Omental fat pad (tissue), 4 donors: ENCODE measurements at places on chromosomes 13 and 19.

DNA sequence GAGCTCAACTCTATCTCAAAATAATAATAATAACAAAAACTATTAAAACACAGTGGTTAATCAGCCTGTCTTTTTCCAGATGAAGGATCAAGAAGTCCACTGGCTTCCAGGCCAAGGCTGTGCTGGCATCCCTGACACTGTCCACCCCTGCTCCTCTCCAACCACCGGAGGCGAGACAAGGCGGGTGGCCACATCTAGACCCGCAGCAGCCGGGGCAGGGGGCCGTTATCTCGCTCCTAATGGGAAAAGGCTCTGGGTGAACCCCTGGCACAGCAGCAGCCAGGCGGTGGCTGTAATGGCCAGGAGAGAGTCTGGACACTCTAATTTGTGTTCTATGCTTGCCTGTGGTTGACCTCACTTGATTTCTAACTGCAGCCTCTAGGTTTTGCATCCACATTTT is 158.0 kb upstream of the SOX1 start:
- no peak for DNase-seq

DNA sequence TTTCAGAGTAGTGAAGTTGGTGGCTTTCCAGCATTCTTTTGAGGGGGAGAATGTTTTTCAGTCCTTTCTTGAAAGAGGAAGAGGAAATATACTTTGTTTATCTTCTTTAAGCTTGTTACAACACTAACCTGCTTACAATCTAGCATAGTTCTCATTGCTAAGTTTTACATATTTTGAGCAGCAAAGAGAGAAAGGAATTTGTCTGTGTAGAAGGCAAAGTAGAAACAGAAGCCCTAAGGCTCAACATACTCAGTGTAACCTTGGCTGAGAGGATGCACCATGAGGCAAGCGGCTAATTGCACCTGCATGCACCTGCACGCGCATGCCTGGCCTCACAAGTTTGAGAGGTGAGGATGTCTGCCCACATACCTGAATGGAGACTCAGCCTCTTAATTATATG is 2.2 kb downstream of the FRY start:
- DNase-seq: no peak

- DNase-seq: no peak
These were observed 107.2 kb downstream of the NALCN start for GRCh38 chr13:101309014-101309619.

GRCh38 chr19:49727217-49728030 is 35.7 kb downstream of the TSKS start:
- DNase-seq: no peak

- no peak for DNase-seq
These were observed 31.6 kb downstream of the RNASEH2B start for GRCh38 chr13:50941146-50941545.

DNA sequence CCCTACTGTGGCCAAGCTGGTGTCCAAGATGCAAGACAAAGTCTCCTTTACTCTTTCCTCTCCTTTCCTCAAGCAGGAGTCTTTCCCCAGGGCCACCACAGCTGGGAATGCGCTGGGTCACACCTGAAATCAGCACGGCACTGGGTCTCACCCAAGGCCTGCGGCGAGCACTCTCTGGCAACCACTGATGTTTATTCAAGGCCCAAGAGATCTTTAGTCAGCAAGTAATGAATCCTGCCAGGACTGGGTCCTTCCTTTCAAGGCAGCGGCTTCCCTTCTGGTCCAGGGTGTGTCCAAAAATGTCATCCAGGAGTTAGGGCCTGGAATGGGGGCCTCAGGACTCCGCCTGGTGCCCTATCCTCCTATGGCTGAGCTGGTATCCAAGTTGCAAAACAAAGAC is 24.1 kb downstream of the BLOC1S3 start:
- no peak for DNase-seq

DNA sequence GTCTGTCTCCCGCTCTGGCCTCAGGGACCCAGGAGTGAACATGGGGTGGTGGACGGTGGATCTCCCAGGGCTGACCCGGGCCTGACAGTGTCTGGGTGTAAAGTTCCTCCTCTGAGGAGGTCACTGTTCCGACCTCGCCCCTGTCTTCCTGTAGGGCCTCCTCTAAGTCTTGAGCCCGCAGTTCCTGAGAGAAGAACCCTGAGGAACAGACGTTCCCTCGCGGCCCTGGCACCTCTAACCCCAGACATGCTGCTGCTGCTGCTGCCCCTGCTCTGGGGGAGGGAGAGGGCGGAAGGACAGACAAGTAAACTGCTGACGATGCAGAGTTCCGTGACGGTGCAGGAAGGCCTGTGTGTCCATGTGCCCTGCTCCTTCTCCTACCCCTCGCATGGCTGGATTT is at the start of gene SIGLEC9:
Gene SIGLEC9 (plus strand): TSS at position 178 of the 400 bp plus-strand sequence. CDS start 69 bp downstream, at position 247.
- DNase-seq: no peak

- DNase-seq: no peak
These were observed 2.3 kb downstream of the ACP4 start for GRCh38 chr19:50792272-50793250.

DNA sequence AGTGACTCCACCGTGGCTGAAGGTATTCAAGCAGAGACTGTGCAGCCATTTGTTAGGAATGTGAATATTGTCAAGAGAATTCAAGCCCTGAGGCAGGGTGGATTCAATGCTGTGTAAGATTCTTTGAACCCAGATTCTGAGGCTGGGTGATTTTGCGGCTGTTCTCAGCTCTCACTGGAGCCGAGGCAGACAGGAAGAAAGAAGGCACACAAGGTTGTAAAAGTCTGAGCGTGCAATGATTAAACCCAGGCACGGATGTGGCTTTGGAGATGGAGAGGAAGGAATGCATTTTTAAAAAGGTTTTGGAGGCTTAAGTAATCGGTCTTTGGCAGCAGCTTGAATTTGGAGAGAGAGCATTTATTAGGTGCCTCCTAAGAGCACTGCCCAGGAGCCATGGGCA is 187.9 kb downstream of the KATNAL1 start:
- DNase-seq: no peak

DNA sequence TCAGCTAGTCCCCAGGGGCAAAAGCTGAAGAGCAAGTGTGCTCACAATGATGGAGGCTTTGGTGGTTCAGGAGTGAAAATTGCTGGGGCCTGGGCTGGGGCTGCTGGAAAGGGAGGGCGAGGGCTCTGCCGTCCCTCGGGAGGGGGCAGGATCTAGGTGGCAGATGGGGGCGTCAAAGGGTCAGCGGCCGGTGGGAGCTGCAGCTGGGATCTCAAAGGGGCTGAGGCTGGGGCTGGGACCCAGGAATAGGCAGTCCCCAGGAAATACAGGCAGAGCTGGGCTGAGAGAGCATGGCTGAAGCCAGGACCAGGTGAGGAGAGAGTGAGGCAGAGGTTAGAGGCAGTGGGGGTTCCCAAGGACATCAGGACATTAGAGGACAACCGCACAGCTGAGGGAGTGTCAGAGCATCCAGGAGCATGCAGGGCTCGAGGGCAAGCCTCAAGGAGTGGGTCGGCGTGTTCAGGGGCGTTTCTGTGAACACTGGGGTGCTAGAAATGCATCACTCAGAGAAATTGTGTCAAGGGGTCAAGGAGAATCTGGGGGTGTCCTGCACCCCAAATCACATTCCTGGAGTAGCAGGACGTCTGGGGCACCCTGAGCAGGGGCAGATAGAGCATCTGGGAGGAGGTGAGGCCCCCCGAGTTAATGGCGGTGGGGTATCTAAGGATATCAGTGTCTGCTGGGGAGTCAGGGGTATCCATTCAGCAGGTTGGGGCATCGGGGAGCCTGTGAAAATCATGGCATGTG is 1.2 kb upstream of the SYNE4 start:
- DNase-seq: no peak

- no peak for DNase-seq
These were observed 495 bp downstream of the LSR start for GRCh38 chr19:35249146-35249847.

DNA sequence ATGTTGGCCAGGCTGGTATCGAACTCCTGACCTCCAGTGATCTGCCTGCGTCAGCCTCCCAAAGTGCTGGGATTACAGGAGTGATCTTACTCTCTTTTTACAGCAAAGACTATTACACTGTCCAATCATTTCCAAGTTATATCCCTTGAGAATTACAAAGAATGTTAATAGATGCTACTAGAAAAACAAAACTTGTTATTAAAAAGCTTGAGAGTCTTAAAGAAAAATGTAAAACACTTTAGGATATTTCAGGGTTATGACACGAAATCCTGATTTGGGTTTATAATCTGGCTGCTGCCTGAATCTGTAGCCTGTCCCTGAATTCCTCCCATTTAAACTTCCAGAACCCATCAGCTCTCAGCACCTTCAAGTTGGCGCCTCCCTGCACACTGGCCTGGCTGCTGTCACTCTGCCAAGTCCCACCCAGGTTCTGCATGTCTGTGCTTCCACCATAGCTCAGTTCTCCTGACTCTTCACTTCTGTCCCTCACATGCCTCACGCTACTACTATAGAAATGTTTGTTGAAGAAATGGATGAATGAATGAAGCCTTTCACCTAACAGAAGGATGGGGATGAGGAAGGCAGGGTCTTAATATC is 55.8 kb upstream of the RFXAP start:
- no peak for DNase-seq

- DNase-seq: no peak
These were observed 165.9 kb downstream of the KLF5 start for GRCh38 chr13:73224703-73225102.

DNA sequence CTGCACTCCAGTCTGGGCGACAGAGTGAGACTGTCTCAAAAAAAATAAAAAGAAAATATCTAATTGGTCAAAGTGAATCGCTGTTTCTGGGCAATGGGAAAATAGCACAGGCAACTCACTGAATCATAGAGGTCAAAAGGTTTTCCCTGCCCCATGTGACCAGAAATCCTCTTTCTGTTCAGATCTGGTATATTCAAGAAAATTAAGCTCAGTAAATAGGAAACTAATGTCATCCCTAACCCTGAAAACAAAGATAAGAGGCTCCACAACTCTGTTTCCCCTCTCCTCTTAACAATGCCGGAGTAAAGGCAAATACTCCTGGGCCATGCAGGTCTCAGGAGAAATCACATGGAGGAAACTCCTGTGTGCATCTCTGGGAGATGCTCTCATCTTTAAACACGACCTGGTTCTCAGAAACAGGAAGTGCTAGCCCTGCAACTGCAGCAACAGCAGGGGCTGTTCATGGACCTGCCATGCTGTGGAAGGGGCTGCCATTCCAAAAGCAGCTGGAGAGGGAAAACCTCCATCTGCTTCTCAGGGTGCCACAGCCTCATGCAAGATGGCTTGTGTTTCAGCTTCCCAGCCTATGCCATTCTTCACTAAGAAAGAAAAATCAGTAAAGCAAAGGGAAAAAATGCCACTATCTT is 47.5 kb upstream of the SLC7A9 start:
- no peak for DNase-seq

GRCh38 chr19:10984166-10984735 is 23.4 kb downstream of the SMARCA4 start:
- DNase-seq: no peak

- no peak for DNase-seq
These were observed 27.4 kb upstream of the ZNF536 start for GRCh38 chr19:30344446-30345425.

DNA sequence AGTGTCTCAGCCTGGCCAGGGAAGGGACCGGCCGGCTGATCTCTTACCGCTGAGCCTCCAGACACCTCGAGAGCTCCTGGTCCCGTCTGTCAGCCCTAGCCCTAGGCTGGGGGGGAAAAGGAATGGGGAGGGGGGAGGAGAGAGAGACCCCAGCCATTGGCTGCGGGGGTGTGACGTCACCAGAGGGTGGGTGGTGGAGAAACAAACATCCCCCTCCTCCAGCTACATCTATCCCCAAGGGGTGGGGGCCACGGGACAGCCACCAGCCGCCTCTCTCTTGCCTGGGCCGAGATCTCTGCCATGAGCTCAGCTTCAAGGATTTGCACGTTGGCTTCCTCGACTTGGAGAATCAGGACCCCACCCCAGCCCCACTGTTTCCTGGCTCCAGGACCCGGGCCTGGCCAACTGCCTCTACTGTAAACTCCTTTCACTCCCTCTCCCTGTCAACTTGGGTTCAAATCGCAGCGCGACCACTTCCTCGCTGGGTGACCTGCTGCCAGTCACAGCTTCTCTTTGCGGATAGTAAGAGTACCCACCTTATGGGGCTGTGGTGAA is at the start of gene PRX:
Gene PRX (minus strand): TSS at position 88 of the 555 bp plus-strand sequence. CDS start 5,446 bp downstream, outside the sequence.
- no peak for DNase-seq

DNA sequence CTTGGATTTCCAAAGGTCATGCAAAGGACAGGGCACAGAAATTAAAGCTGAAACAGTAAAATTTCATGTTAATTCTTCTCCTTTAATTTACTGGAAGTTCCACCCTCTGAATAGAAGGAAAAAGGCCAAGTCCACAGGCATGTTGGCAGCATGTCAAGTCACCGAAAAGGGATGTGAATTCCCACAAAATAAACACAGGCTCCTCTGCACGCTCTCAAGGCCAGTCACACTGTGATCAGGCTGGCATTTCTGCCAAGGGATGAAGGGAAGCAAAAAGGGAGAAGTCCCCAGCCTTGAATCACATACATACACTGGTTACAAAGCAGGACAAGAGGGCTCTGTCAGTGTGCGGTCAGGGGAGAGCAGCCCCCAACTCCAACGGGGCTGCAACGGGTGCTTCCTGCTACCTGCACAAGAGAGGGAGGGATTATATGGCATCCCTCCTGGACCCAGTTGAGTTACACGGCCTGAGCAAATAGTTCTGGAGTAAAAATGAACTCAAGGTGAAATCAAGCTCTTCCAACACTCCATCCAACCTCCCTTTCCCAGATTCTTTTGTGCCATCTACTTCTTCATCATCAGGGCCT is 6.9 kb downstream of the DCLK1 start:
- DNase-seq: no peak

DNA sequence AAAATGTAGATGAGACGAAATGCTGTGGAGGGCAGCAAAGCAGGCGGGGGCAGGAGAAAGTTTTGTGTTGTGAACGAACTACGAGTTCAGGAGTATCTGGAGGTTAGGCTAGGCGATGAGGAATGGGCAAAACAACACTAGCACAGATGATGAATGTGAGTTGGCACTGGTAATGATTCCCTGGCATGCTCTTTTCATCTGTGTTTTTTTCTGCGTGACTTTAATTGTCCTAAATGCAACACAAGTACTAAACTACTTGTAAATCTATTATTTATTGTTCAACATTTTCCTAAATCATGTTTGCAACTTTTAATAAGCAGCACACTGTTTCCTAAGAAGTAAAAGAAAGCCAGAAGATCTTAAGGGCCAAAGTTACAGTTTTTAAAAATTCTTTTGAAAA is 19.2 kb downstream of the TNFSF13B start:
- DNase-seq: no peak

- DNase-seq: no peak
These were observed 660.9 kb downstream of the LIG4 start for GRCh38 chr13:107554460-107554859.

- DNase-seq: no peak
These were observed 52.0 kb downstream of the TDRD3 start for GRCh38 chr13:60448907-60449510.
